Spinal cord (tissue), 10 donors: ENCODE measurements at places on chromosomes 5 and 9. TPM values are rescaled to one million over a fixed set of nuclear protein-coding genes. Genes with fewer than 3 reads are reported as not detected.

The NOL6 gene
- polyA plus RNA-seq = 24.1 TPM

The HK3 gene
- polyA plus RNA-seq = 0.74 TPM

DNA sequence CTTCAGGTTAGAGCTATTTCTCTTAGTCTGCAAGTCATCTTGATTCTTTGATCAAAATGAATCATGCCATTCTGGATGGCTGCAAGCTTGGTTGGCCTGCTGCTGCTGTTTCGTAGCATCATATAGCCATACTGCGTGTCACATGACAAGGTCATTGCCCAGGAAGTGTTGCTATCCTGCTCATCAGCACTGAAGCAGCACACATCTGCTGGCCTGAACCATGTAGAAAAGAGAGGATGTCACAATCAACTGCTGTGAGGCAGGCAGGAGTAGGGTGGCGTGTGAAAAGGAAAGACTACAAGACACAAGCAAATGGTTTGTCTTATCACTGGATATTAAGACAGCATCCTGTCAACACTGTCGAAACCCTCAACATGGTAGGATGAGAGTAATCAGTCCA, 376.7 kb upstream of the RORB start:
- no peak overlapping the region for H3K27ac ChIP-seq
- no peaks in the 10 kb centered on the region for H3K36me3 ChIP-seq
- H3K4me1 ChIP-seq = no peaks in the 10 kb centered on the region

DNA sequence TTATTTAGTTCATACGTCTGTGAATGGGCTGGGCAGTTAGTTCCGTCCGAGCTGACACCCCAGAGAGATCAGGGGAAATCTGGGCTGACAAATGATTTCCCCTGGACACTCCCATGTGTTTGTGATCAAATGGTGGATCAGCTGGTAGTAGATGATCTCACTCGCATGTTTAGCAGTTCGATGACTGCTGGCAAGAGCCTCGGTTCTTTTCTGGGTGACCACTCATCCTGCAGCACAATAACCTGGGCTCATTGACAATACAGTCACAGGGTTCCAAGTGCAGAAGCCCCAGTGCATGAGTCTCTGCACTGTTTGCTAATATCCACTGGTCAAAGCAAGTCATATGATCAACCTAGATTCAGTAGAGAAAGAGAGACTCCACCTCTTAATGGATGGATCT, 155.9 kb downstream of the NR2F1-AS1 start:
- H3K36me3 ChIP-seq = no peaks in the 10 kb centered on the region
- DNase-seq = no peak
- peaks cover 16% of the 10 kb centered on the region for H3K4me1 ChIP-seq
- no peak overlapping the region for H3K4me3 ChIP-seq
- no peaks in the 10 kb centered on the region for H3K27me3 ChIP-seq
- H3K27ac ChIP-seq = peak overlapping the region; percentile 21

GRCh38 chr5:34847056-34847455, 8.1 kb downstream of the TTC23L start:
- no peaks in the 10 kb centered on the region for H3K36me3 ChIP-seq
- H3K27ac ChIP-seq = no peak overlapping the region
- H3K27me3 ChIP-seq = no peaks in the 10 kb centered on the region
